ENCODE measurements at places on chromosomes 12 and 14. TPM values are rescaled to one million over a fixed set of nuclear protein-coding genes. Genes with fewer than 3 reads are reported as not detected.
A peak's percentile ranks its signal among the peaks of the same experiment; 100 is the strongest.

GRCh38 chr14:24437020-24437735 lies 5.4 kb downstream of the SDR39U1 start:
- H3K4me1 ChIP-seq: peaks cover 55% of the 10 kb centered on the region
- no peak overlapping the region for H3K4me3 ChIP-seq
- H3K36me3 ChIP-seq: peaks cover 56% of the 10 kb centered on the region
- DNase-seq: no peak
- H3K27me3 ChIP-seq: no peaks in the 10 kb centered on the region

GRCh38 chr14:55752580-55753390 lies 172.8 kb downstream of the KTN1 start:
- H3K36me3 ChIP-seq: no peaks in the 10 kb centered on the region
- no peaks in the 10 kb centered on the region for H3K4me1 ChIP-seq
- H3K27ac ChIP-seq: no peak overlapping the region
- H3K4me3 ChIP-seq: no peak overlapping the region
- no peak for DNase-seq

- peaks cover 28% of the 10 kb centered on the region for H3K36me3 ChIP-seq
- peak overlapping the region; percentile 51 for H3K27ac ChIP-seq
- DNase-seq: no peak
- no peaks in the 10 kb centered on the region for H3K4me1 ChIP-seq
Measured at GRCh38 chr12:32727237-32727636, 28.5 kb downstream of the YARS2 start.

- no peak for DNase-seq
- H3K36me3 ChIP-seq: no peaks in the 10 kb centered on the region
- no peaks in the 10 kb centered on the region for H3K27me3 ChIP-seq
- no peak overlapping the region for H3K4me3 ChIP-seq
Measured at GRCh38 chr14:86310611-86311010, 780.7 kb downstream of the FLRT2 start.

DNA sequence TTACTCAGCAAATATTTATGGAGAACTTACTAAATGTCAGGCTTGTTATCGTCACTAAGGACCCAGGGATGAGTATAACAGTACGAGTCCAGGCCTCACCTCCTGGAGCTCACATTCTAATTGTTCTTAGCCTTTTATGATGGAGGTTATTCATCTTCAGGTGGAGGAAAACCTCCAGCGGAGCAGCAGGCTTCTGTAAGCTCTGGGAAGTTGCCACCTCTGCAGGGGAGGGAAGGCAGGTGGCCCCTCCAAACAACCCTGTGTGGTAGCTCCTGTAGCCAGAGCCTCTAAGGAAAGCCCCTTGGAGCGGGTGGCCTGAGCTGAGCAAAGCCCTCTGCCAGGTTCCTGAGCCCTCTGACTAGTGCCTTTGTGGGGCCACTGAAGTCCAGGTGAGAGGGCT lies 104.1 kb downstream of the SMOC1 start:
- H3K27me3 ChIP-seq: peaks cover 14% of the 10 kb centered on the region
- no peaks in the 10 kb centered on the region for H3K36me3 ChIP-seq
- no peak for DNase-seq
- H3K27ac ChIP-seq: no peak overlapping the region
- H3K4me1 ChIP-seq: no peaks in the 10 kb centered on the region

- H3K4me3 ChIP-seq: peak overlapping the region; percentile 37
- peaks cover 25% of the 10 kb centered on the region for H3K4me1 ChIP-seq
- H3K27ac ChIP-seq: peak overlapping the region; percentile 40
- no peaks in the 10 kb centered on the region for H3K36me3 ChIP-seq
- H3K27me3 ChIP-seq: no peaks in the 10 kb centered on the region
Measured at GRCh38 chr12:56565510-56566101, 44.0 kb downstream of the RBMS2 start.

- no peaks in the 10 kb centered on the region for H3K36me3 ChIP-seq
- peaks cover 41% of the 10 kb centered on the region for H3K27me3 ChIP-seq
- peak; percentile 82 for DNase-seq
- no peaks in the 10 kb centered on the region for H3K4me1 ChIP-seq
- H3K4me3 ChIP-seq: no peak overlapping the region
Measured at GRCh38 chr12:114662512-114663177, 21.3 kb downstream of the TBX3 start.

DNA sequence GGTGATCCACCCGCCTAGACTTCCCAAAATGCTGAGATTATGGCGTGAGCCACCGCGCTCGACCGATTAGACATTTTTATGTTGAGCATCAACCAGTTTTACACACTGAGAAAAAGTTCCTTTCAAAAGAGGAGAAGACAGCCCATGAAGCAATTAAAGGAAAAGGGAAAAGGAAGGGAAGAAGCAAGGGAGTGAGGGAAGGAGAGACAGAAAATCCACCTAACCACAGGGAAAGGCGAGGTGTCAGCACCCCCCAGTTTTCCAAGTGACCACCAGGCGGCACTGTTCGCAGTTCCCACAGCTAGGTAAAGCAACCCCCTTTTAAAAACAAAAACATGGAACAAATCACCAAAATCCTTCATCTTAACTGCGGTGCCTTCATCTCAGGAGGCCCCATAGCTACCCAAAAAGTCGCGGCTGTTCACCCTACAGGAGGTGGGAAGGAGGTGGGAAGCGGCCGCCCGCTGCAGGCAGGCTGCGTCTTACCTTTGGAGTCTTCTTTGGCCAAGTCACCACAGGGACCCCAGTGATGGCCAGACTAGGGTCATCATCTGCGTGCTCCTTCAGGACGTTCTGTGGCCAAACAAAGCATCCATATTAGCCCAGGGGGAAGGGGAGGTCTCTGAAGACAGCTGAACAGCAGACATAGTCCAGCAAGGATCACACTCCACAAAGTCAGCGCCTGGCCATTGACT lies 86.6 kb downstream of the KDM2B start:
- H3K4me3 ChIP-seq: no peak overlapping the region
- H3K36me3 ChIP-seq: peaks cover 9% of the 10 kb centered on the region
- H3K27ac ChIP-seq: no peak overlapping the region

GRCh38 chr14:56027916-56028712 lies 90.1 kb upstream of the PELI2 start:
- H3K27me3 ChIP-seq: peaks cover 13% of the 10 kb centered on the region
- H3K36me3 ChIP-seq: no peaks in the 10 kb centered on the region
- H3K4me3 ChIP-seq: no peak overlapping the region
- no peak overlapping the region for H3K27ac ChIP-seq

Gene ATL1
- 0.81 TPM for total RNA-seq

Gene MGP
- total RNA-seq: not detected

Measured in activated CD8-positive, alpha-beta T cell treated with anti-CD3 and anti-CD28 coated beads for 36 hours (primary cell).